Psoas muscle (tissue), 8 donors: ENCODE measurements at places on chromosomes 16 and 17. TPM values are rescaled to one million over a fixed set of nuclear protein-coding genes. Genes with fewer than 3 reads are reported as not detected.

Gene GHDC
- 6.2 TPM for total RNA-seq

Gene PLXDC1
- 9.2 TPM for total RNA-seq

Gene EPOP
- 1.2 TPM for total RNA-seq

Gene VTN
- total RNA-seq = 1.2 TPM

Gene TMIGD1
- total RNA-seq = not detected

Gene OR2C1
- total RNA-seq = not detected

Gene RNF157
- total RNA-seq = 76.5 TPM

Gene CCL22
- not detected for total RNA-seq

Gene ARHGAP44
- total RNA-seq = 3.4 TPM

Gene ZNF19
- 1.6 TPM for total RNA-seq

Gene KRT9
- total RNA-seq = not detected

Gene PHLPP2
- total RNA-seq = 3.7 TPM
